ENCODE measurements at places on chromosomes 12 and 14.

DNA sequence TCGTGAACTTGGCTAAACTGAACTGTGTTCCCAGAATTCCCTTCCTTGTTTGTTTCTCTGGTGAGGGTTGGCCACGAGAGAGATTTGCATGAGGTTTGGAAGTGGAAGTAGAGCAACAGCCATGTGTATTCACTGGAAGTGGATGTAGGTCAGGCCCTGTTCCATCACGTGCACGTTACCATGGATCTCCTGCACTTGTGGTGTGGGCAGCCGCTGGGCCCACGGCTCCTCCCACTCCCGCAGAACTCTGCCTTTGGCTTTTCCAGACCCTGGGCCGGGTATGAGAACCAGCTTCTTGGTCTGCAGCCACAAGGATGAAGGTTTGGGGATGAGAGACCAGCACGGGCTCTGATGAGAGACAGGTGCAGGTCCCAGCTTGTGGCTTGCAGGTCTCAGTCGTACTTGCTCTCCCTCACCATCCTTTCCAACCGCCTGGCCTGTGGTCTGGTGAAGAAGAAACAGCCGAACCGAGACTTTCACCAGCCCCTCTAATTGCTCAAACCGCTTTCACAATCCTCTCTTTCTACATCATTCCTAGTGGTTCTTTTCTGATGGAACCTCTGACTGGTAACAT is 94.9 kb downstream of the DUSP16 start:
- peak; percentile 77 for DNase-seq

DNA sequence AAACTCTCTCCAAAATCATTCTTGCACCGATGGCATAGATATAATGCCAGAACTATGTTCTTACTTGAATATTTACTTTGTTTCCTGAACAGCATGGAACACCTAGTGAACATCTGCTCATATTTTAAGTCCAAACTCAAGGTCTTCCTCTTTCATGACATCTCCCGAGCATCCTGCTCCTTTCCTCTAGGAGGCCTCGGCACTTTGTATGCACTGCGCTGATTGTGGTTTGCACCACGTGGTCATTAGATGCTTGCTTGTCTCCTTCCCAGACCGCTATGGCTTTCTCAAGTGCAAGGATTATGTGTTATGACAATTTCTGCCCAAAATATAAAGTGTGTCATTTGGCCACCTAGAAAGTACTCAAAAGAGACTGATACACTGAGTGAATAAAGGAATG is 912.0 kb downstream of the GALC start:
- DNase-seq: no peak

GRCh38 chr14:51818748-51819380 is 41.5 kb upstream of the GNG2 start:
- no peak for DNase-seq

- DNase-seq: peak; percentile 92
These were observed at the start of gene SP1 for GRCh38 chr12:53380104-53380793. Gene SP1 (plus strand): TSS chr12:53380176. CDS start chr12:53380292, 116 bp downstream.

DNA sequence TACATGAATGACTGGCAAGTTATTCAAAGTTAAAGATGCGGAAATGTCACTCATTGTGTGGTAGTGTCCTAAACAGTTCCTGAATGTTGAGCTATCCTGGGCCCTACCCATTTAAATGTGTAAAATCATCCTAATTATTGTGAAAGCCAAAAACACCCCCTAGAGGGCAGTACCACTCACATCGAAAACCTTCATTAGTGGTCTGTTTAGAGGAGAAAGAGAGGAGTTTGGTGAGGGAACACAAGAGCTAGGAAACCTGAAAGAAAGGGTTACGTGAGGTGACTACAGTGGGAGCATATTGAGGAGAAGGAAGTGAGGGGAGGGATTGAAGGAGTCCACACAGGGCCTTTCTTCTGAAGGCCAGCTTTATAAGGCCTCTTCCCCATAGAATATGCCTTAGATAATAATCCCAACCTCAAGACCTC is 2.5 kb upstream of the TEP1 start:
- DNase-seq: peak; percentile 33

GRCh38 chr12:51871918-51872688 is 15.8 kb upstream of the ANKRD33 start:
- DNase-seq: no peak

DNA sequence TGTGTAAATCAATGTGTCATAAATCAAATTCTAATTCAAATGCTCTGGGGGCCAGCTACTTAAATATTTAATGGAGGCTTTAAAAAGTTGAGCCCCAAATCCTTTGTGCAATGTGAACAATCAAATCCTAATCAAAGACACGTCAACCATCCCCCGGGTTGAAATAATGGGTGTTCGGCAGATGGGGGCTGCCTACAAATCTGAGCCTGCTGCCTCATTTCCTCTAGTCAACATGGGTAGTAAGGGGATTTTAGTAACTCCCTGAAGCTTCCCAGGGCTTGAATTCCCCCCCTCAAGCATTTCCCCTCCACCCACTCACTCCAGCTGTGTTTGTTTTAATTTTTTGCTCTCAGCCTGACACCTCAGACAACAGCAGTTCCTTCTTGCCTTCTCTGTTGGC is 37.8 kb downstream of the SRRM4 start:
- DNase-seq: no peak

- DNase-seq: no peak
These were observed 11.2 kb upstream of the LBHD2 start for GRCh38 chr14:103072595-103073366.

- DNase-seq: no peak
These were observed 28.2 kb downstream of the LTBP2 start for GRCh38 chr14:74583689-74584434.

- no peak for DNase-seq
These were observed 1010.5 kb upstream of the NOVA1 start for GRCh38 chr14:27608377-27608776.

GRCh38 chr12:127054531-127054930 is 1212.4 kb upstream of the TMEM132C start:
- DNase-seq: no peak

DNA sequence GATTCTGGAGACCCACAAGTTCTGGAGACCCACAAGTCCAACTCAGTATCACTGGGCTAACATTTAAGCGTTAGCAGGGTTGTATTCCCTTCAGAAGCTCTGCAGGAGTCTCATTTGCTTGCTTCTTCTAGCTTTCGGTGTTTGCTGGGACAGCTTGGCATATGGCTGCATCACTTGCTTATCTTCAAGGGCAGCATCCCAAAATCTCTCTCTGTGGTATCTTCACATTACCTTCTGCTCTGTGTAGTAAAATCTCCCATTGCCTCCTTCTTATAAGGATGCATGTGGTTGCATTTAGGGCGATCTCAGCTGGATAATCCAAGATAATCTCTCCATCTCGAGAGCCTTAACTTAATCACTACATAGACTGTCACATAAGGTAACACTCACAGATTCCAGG is 7.3 kb upstream of the CNTN1 start:
- no peak for DNase-seq

GRCh38 chr12:74449872-74450271 is 87.8 kb upstream of the ATXN7L3B start:
- DNase-seq: no peak

DNA sequence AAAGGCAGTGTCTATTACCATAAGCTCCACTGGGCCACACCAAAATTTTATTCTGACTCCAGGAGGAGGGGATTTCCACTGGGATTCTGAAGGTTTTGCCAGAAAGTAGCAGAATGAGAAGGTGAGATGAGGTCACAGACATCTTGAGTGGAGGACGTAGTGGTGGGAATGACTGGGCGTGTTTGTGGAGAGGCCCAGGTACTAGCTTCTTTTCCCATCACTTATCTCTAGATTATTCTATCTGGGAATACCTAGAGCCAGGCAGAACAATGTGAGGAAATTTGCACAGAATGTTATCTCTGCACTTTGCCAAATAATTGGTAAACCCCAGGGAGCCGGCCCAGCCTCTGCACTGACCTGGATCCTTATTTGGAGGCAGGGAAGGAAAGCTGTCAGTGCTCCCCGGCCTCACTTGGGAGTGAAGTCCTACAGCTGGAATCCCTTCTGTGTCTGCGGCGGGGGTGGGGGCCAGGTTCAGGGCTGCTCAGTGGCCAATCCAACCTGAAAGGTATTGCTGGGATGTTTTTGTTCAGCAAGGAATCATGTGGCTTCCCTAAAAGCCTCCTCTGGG is 129.4 kb downstream of the C12orf75 start:
- DNase-seq: no peak

GRCh38 chr12:7144414-7145120 is 14.4 kb downstream of the CLSTN3 start:
- DNase-seq: no peak

DNA sequence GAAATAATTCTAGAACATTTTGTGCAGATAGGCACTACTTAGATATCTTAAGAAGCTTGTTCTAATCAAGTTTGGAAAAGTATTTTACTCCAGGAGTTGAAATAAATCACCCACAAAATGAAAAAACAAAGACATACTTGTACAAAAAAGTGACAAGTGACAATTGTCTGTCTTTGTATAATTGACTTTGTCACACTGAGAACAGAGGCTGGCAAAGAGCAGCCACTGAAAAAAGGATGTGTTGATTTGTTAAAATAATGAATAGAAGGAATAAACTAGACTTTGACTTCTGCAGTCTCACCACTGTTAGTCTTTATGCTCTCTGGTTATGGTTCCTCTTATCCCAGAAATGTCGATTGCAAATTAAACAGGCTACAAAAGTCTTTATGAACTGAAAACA is 77.6 kb downstream of the PTPRR start:
- no peak for DNase-seq

GRCh38 chr14:71753126-71753830 is 179.0 kb upstream of the RGS6 start:
- DNase-seq: peak; percentile 76

DNA sequence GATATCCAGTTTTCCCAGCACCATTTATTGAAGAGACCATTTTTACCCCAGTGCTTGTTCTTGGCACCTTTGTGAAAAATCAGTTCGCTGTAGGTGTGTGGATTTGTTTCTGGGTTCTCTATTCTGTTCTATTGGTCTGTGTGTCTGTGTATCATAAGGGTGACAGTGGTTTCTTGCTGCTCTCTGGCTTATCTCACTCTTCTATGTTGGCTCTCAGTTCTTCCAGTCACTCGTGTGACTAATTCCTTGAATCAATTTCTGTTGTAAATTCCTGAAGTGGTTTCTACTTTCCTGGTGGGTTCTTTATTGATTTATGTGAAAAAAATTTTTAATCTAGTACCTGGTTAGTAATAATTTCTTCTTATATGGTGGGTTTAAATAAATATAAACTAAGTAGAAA is 58.3 kb downstream of the OTOGL start:
- no peak for DNase-seq

GRCh38 chr12:118065380-118065779 is 4.4 kb upstream of the WSB2 start:
- no peak for DNase-seq

DNA sequence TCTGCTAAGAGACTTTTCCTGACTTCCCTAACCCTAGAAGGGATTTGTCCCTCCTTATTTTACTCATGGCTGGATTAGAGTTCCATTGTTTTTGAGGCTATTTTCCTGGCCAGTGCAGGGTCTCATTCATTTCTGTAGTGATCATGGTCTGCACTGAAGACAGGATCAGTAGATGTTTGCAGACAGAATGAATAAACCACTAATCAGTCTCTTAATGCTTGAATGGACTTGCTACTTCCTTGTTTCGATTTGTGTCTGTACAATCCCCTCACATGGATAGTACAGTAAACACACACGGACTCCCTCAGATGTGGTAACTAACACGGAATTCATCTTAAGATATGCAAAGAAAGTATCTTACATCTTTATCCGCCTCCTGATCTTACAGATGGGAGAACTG is 102.6 kb upstream of the PRB2 start:
- no peak for DNase-seq

- DNase-seq: peak; percentile 43
These were observed at the start of gene DDN for GRCh38 chr12:48999371-49000131. Gene DDN (minus strand): TSS chr12:48999375. CDS start chr12:48999287, 88 bp downstream.

- DNase-seq: no peak
These were observed 79.0 kb downstream of the SUDS3 start for GRCh38 chr12:118455327-118455726.

- DNase-seq: no peak
These were observed 82.6 kb downstream of the BBS10 start for GRCh38 chr12:76265424-76266180.

DNA sequence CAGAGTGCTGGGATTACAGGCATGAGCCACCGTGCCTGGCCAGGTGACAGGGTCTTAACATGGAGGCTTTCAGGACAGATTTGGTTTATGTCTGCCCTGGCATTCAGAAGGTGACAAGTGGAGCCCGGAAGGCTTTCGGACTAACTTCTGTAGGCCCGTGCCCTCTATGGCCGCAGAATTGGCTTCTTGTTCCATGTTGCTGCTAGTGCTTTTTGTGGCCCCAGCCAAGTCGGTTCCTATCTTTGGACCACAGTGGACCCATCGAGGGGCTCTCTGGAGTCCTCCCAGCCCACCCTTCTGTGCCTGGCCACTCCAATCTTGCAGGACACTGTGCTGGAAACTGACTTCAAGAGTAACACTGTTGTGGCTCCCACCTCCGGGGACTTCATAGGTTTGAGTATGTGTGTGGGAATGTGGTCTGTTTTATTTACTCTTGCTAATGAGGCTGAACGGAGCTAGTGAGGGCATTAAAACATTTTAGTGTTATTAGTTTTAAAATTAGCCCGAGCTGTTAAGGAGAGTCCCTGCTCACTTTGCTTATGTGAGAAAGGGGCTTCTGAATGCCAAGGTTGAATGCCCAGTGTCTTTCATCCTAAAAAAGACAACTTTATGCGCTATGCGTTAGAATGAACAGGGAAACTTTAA is 245.9 kb downstream of the CACNA1C start:
- DNase-seq: no peak

DNA sequence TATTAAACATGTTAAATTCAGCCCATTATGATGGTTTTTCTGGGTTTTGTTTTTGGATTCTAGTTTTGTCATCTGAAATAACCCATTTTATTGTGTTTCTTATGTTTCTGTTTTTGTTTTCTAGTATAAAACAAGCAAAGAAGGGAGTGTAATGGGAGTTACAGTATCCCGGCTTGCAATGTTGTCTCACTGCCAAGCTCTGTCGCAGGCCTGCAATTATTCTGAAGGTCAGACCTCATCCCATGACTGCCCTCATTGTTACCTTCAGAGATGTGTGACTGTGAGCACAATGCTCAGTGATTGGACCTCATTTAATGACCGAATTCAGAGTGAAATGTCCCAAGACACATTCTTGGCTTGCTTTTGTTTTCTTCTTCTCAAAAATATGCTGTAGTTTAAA is 73.0 kb upstream of the ATF1 start:
- no peak for DNase-seq

DNA sequence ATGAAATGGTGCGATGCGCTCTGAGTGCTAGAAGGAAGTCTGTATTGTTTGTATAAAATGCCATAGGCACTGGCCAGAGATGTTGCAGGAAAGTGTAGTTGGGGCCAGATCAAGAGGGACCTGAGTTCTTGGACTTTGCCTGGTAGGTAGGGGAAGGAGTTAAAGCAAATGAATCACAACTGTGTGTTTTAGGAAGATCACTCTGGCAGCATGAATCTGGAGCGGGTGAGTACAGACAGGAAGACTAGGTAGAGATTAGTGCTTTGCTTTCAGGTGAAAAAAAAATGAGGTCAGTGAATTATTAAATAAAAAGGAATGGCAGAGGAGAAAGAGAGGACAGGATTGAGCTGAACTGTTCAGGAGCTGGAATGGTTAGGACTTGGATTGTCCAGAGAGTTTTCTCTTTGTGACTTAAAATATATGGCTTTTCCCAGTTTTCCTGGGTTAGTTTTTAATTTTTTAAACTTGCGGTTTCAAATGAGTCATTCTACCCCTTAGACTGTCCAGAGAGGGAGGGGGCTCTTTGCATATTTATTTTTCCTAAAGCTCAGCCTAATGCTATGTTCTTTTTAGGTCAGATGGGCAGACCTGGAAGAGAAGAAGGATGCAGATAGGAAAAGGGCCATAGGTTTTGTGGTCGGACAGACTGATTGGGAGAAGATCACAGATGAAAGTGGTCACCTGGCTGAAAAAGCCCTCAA is 41.1 kb downstream of the PROX2 start:
- DNase-seq: no peak
